ENCODE measurements at places on chromosomes 3 and 15.

GRCh38 chr3:43709022-43709421 lies 18.3 kb downstream of the ABHD5 start:
- DNase-seq, result no peak

GRCh38 chr3:132756108-132756650 lies 34.0 kb upstream of the NPHP3 start:
- no peak for DNase-seq

DNA sequence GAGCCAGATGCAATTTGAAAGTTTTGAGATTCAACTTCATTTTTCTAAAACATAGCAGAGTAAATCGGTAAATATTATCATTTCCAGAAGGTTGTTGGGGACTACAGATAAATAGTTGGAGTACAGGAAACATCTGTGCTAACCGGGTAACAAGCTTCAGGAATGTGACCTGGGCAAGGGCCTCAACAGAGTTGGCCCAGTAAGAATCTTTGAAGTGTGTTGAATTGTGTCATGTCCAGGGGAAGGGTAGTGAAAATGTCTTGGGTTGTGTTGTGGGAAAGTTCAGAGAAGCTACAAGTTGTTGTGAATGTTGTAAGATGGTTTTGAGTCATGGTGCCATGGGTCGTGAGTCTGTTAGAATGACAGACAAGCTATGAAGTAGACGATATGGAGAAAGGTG lies 35.7 kb downstream of the SQOR start:
- no peak for DNase-seq

DNA sequence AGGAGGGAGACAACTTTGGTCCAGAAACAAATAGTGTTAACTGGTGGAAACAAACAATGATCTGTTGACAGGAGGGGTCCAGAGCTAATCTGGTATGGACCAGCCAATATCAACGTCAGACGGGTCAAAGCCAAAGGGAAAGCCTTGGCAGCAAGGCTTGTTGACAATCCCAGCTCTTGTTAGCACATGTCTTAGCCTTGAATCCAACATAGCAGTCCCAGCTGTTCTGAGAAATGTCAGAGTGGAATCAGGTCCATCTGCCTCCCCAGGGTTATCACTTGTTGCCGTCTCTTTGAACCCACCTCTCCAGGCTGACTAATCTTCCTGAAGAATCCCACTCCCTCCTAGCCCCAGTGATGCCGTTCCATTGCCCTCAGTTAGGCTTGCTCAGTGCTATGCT lies 404.6 kb upstream of the MCTP2 start:
- DNase-seq, result no peak

DNA sequence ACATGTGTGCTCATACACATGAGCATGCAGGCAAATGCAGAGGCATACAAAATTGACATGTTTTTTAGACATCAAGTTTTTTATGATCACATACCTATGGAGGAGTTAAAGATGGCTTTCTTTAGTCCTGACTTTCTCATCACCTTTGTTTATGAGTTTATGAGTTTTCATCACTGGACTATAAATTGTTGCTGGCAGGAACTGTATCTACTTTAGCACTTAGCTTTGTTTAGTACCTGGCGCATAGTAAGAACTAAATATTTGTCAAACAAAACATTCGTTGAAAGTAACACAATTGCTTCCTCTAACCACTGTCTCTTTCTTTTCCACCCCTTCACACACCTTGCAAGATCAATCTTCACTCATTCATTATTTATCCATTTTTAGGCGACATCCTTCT lies 182.6 kb downstream of the SUCNR1 start:
- DNase-seq, result no peak

Measured in CD8-positive, alpha-beta T cell (primary cell).